ENCODE measurements at places on chromosomes 5 and 9. TPM values are rescaled to one million over a fixed set of nuclear protein-coding genes. Genes with fewer than 3 reads are reported as not detected.

TAF11L10 gene
- total RNA-seq, result not detected

ABLIM3 gene
- total RNA-seq, result not detected

SSBP2 gene
- 8.4 TPM for total RNA-seq

DNA sequence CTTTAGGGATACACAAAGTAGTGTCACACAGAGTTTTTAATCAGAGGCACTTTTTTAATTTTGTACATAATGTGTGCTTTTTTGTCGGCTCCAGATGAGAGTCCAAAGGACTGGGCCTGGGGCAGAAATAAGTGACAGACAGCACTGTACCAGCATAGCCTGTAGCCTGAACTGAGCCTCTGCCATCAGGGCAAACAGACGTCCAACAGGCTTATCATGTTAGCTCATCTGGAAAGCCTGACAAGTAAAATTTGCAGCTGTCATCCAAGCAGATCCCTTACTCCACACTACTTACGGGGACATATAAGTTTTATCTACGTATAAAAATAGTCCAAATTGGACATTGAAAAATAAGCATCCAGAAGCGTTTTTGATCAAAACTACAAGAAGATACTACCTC lies 233.1 kb upstream of the GAS1 start:
- no peaks in the 10 kb centered on the region for H3K4me1 ChIP-seq
- no peak overlapping the region for H3K27ac ChIP-seq
- DNase-seq, result no peak
- H3K27me3 ChIP-seq, result peaks cover 4% of the 10 kb centered on the region

CCNO gene
- 0.10 TPM for total RNA-seq

- no peak overlapping the region for H3K4me3 ChIP-seq
- H3K36me3 ChIP-seq, result no peaks in the 10 kb centered on the region
- no peak for DNase-seq
- no peaks in the 10 kb centered on the region for H3K4me1 ChIP-seq
- H3K27me3 ChIP-seq, result peaks cover 25% of the 10 kb centered on the region
Observed at GRCh38 chr5:170421826-170422225, 32.7 kb upstream of the KCNMB1 start.

DNA sequence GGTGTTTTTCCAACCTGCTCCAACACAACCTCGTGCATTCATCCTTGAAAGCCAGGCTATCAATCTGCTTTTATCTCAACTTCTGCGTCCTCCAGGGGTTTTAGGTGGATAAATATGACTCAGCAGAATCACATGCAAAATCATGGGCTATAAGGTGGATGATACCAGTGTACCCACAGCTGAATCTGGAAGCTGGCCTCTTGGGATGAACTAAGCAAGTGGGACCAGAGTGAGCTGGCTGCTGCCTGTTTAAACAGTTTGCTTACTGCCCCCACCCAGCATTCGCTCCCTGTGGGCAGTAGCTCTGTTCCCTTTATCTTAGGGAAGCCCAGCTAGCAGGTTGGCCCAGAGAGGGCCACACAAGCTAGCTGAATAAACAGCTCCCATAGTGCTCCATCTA lies 194.0 kb downstream of the CRB2 start:
- H3K4me1 ChIP-seq, result peaks cover 15% of the 10 kb centered on the region
- no peak overlapping the region for H3K27ac ChIP-seq
- no peaks in the 10 kb centered on the region for H3K36me3 ChIP-seq
- no peaks in the 10 kb centered on the region for H3K27me3 ChIP-seq
- H3K4me3 ChIP-seq, result no peak overlapping the region

- H3K27ac ChIP-seq, result no peak overlapping the region
- peaks cover 4% of the 10 kb centered on the region for H3K36me3 ChIP-seq
Observed at GRCh38 chr5:134083517-134083916, 31.0 kb upstream of the TCF7 start.

- H3K27ac ChIP-seq, result no peak overlapping the region
- H3K36me3 ChIP-seq, result no peaks in the 10 kb centered on the region
- H3K27me3 ChIP-seq, result no peaks in the 10 kb centered on the region
- H3K4me3 ChIP-seq, result no peak overlapping the region
Observed at GRCh38 chr9:78932849-78933627, 636.1 kb downstream of the PSAT1 start.

DNA sequence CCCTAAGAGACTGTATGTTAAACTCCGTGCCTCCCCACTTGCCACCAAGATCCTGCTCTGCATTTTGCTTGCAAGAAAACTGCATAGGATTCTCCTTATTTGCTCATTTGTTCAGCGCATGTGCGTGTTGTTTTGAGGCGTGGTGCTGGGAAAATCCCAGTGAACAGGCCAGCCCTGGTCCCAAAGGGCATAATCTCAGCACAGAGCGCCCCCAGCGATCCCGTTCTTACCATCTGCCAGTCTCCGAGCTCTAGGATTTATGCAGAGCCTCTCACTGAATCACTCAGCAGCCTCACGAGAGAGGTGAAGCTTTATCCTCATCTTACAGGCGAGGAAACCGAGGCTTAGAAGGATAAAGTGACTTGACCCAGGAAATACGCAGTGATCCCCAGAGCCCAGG lies 11.5 kb downstream of the PRRX2 start:
- DNase-seq, result no peak
- no peaks in the 10 kb centered on the region for H3K4me1 ChIP-seq

- H3K27me3 ChIP-seq, result no peaks in the 10 kb centered on the region
- H3K4me1 ChIP-seq, result no peaks in the 10 kb centered on the region
- no peak for DNase-seq
- no peak overlapping the region for H3K4me3 ChIP-seq
Observed at GRCh38 chr5:15191012-15191411, 309.0 kb upstream of the FBXL7 start.

DNA sequence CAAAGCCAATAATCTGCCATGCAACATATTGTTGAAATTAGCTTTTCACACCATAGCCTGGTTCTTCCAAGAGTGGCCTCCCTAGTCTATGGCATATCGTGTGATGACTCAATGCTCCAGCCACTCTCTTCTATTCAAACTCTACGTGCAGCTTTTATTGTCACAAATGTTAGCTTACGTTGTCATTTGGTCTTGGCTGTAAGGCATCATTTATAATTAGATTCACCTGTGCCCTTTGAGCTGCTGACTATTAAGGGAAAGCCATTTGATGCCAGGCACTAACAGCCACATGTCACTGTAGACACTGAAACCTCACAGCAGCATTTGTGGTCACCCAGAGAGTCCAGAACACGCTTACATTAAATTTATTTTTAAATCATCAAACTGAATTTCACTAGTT lies 66.8 kb downstream of the APBA1 start:
- DNase-seq, result no peak
- no peak overlapping the region for H3K27ac ChIP-seq
- no peak overlapping the region for H3K4me3 ChIP-seq
- no peaks in the 10 kb centered on the region for H3K4me1 ChIP-seq

DRD1 gene
- total RNA-seq, result not detected

DNA sequence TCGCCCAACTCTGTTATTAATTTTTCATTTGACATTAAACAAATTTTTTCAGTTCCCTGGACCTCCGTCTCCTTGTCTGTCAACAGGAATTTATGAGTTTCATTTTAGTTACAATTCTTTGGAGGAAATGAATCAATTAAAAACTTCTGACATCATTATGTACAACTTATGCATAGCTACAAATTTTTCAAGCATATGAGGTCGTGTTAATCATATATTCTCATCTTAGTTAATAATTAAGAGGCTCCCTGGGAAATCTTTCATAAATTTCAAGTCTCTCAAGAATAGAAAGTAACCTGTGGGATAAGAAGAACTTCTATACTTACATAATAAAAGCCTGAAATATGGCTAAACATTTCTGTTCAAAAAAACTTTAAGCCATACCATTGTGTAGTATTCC lies 3.4 kb downstream of the UGT3A1 start:
- no peak for DNase-seq
- H3K4me1 ChIP-seq, result no peaks in the 10 kb centered on the region
- no peak overlapping the region for H3K4me3 ChIP-seq
- H3K27ac ChIP-seq, result no peak overlapping the region
- peaks cover 4% of the 10 kb centered on the region for H3K27me3 ChIP-seq

DNA sequence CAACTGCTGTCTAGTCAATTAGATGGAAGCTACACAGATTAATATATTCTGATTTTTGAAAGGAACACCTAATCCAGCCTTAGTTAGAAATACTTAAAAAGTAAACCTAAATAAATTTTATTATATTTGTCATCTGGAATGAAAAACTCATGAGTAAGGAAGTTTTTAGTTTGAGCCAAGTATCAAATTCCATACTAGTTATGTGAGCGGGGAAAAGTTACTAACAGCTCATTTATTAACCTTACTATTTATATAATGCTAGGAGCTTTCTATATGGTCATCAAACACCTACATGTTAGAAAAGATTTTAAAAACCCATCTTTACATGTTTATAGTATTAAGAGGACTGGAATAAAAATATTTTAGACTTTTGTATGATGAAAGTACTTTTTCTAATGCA lies 41.6 kb upstream of the POU5F2 start:
- H3K36me3 ChIP-seq, result peaks cover 5% of the 10 kb centered on the region
- no peak overlapping the region for H3K27ac ChIP-seq
- H3K27me3 ChIP-seq, result no peaks in the 10 kb centered on the region
- H3K4me1 ChIP-seq, result no peaks in the 10 kb centered on the region
- no peak overlapping the region for H3K4me3 ChIP-seq

GRCh38 chr9:91949392-91949945 lies 559 bp downstream of the ROR2 start:
- H3K36me3 ChIP-seq, result peaks cover 3% of the 10 kb centered on the region
- DNase-seq, result no peak
- H3K27me3 ChIP-seq, result peaks cover 50% of the 10 kb centered on the region
- peaks cover 13% of the 10 kb centered on the region for H3K4me1 ChIP-seq
- H3K4me3 ChIP-seq, result peak overlapping the region; percentile 37

- no peaks in the 10 kb centered on the region for H3K4me1 ChIP-seq
- H3K27ac ChIP-seq, result no peak overlapping the region
- H3K4me3 ChIP-seq, result no peak overlapping the region
- no peak for DNase-seq
- H3K27me3 ChIP-seq, result no peaks in the 10 kb centered on the region
Observed at GRCh38 chr5:120518581-120518980, 54.5 kb downstream of the PRR16 start.

EGFLAM gene
- not detected for total RNA-seq

GRCh38 chr5:69527128-69527770 lies 32.7 kb upstream of the GTF2H2C start:
- H3K27ac ChIP-seq, result no peak overlapping the region
- no peak overlapping the region for H3K4me3 ChIP-seq
- no peaks in the 10 kb centered on the region for H3K4me1 ChIP-seq
- DNase-seq, result no peak
- H3K36me3 ChIP-seq, result no peaks in the 10 kb centered on the region

GPRIN1 gene
- total RNA-seq, result 3.1 TPM

- no peak overlapping the region for H3K27ac ChIP-seq
- no peaks in the 10 kb centered on the region for H3K27me3 ChIP-seq
- H3K36me3 ChIP-seq, result peaks cover 1% of the 10 kb centered on the region
- DNase-seq, result no peak
Observed at GRCh38 chr5:80275347-80275746, 19.5 kb upstream of the SERINC5 start.

DNA sequence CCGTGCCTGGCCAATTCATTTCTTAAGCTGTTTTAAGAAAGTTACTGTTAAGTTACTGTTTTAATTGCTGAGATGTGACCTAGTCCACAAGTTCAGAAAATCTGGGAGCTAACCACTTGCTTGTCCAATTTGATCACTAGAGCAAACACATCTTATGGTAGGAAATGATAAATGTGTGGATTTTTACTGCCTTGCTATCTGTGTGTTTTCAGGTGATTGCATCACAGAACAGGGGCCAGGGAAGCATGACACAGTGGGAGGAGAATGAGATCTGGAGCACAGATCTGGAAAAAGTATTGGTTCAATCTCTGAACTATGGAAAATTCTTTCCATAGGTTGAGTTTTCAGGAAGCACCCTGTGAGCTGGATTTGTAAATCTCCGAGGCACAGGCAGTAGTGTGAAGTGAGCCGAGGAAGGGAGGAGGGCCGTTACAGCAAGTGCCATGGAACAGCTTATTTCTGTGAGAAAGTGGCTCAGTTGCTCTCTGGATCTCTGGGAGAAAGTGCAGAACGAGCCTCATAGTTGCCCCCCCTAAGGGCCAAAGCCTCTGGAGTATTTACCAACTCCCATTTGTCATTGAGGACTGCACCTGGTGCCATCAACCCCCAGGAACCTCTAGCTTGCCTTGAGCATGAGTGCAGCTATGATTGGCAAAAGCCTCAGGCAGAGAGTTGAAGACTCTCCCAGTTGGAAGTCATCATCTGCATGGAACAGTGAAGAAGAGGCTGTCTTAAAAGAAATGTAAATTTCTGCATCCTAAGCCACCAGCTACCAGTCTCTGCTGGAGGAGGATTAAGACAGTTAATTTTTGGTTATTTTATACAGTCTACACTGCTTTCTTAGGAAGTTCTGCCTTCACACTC lies 161.8 kb upstream of the CLINT1 start:
- H3K4me3 ChIP-seq, result no peak overlapping the region
- H3K4me1 ChIP-seq, result no peaks in the 10 kb centered on the region
- peaks cover 14% of the 10 kb centered on the region for H3K27me3 ChIP-seq
- H3K27ac ChIP-seq, result no peak overlapping the region
- no peaks in the 10 kb centered on the region for H3K36me3 ChIP-seq

- H3K27me3 ChIP-seq, result no peaks in the 10 kb centered on the region
- no peak overlapping the region for H3K4me3 ChIP-seq
- no peaks in the 10 kb centered on the region for H3K4me1 ChIP-seq
Observed at GRCh38 chr5:45109636-45110035, 300.9 kb downstream of the MRPS30 start.

HMMR gene
- total RNA-seq, result 26.8 TPM

LRRC70 gene
- 0.86 TPM for total RNA-seq

SLC9A3 gene
- total RNA-seq, result 3.0 TPM

GRCh38 chr5:91175708-91176107 lies 207.4 kb downstream of the ARRDC3 start:
- peaks cover 9% of the 10 kb centered on the region for H3K4me1 ChIP-seq
- DNase-seq, result no peak
- H3K27ac ChIP-seq, result no peak overlapping the region
- H3K4me3 ChIP-seq, result no peak overlapping the region
